ENCODE measurements at places on chromosomes 3 and 15.

DNA sequence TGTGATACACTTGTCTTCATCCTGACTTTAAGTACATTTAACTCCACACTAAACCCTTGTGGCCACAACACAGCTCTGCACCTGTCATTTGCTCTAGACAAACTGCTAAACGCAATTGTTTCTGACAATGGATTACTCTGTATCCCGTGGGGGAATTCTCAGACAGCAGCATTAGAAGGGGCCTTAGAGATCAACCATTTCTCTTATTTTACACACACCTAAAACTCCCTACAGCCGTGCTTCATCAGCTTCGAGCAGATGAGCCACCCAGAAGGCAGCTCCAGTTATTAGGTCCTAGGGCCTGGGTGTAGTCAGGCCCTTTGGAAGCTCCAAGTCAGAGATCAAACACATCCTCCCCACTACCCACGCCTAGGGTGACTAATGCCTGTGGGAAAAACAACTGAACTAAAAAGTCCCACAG, 1.3 kb upstream of the IL12A start:
- no peak for DNase-seq

- DNase-seq = no peak
Measured at GRCh38 chr3:161796780-161797179, 300.2 kb downstream of the OTOL1 start.

GRCh38 chr3:39385456-39386090, 2.4 kb downstream of the SLC25A38 start:
- DNase-seq = no peak

DNA sequence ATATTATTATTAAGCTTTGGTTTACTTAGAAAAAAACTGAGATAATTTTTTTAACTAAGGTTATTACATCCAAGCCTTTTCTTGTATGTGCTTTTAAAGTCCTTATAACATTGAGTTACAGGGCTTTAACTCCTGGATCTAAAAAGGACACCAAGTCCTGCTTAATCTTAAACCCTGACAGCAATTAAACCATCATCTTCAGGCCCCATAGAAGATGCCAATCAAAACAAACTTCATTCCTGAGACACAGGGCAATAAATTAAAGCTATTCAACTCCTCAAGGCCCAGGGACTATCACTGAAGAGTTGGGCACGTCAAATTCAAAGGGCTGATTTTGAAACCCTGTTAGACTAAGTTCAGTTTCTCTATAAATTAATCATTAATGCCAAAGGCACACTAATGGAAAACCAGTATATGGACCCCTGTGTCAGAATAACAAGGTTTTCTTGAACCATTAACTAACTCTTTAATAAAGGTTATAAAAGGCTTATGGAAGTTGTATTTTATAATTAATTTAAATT, 1152.6 kb downstream of the NSUN3 start:
- no peak for DNase-seq

DNA sequence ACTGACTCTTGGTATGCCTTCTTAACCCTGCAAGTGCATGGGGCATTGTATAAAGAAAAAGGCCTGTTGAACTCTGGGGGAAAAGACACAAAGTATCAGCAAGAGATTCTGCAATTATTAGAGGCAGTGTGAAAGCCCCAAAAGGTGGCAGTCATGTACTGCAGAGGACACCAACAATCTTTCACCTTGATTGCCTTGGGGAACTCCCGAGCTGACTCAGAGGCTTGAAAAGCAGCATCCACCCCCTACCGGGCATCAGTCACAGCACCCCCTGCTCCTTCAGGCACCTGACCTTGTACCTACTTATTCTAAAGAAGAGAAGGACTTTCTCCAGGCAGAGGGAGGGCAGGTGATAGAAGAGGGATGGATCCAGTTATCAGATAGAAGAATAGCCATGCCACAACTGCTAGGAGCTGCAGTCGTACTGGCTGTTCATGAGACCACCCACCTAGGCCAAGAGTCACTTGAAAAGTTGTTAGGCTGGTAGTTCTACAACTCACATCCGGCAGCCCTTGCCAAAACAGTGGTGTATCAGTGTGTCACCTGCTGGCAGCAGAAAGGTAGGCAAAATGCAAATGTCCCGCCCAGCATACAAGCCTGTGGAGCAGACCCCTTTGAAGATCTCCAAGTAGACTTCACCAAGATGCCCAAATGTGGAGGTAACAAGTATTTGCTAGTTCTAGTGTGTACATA, 241.6 kb upstream of the CNTN6 start:
- DNase-seq = no peak

DNA sequence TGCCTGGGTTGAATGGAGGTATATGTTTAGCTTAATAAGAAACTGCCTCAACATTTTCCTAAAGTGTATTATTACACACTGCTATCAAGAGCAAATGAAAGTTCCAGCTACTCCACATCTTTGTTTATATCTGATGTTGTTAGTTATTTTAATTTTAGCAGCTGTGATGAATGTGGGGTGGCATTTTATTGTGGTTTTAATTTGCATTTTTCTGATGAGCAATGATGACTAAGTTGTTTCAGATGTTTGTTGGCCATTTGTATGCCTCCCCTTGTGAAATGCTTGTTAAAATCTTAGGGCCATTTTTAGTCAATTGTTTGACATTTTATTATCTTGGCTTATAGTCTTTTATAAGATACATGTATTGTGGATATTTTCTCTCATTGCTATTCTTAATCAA, 260.4 kb upstream of the SLCO3A1 start:
- DNase-seq = no peak

GRCh38 chr3:123340336-123340735, 108.6 kb downstream of the ADCY5 start:
- DNase-seq = no peak

- no peak for DNase-seq
Measured at GRCh38 chr3:43207628-43208085, 78.7 kb upstream of the SNRK start.

DNA sequence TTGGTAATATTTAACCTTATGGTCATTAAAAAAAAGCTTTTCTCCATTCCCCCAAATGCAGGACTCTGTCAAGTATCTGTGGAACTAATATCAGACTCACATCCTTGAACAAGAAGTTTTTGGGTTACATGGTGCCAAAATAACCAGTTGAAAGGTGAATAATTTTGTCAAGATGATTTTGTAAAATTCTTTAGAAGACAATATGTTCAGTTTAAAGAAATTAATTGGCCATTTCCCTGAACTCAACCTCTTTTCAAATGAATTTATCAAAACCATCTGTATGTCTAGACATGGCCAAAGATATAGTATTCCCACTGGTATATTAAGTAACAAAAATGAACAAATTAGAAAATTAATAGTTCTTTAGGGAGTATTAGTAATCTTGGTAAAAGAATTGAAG, 280.5 kb downstream of the MBNL1 start:
- no peak for DNase-seq

DNA sequence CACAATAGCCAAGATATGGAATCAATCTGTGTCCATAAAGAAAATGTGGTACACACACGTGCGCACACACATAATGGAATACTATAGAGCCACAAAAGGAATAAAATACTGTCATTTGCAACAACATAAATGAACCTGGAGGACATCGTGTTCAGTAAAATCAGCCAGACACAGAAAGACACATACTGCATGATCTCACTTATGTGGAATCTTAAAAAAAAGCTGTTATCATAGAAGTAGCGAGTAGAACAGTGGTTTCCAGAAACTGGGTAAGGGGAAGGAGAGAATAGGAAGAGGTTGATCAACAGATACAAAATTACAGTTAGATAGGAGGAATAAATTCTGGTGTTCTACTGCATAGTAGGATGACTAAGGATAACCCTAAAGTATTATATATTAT, 11.1 kb downstream of the ATOSA start:
- DNase-seq = no peak

DNA sequence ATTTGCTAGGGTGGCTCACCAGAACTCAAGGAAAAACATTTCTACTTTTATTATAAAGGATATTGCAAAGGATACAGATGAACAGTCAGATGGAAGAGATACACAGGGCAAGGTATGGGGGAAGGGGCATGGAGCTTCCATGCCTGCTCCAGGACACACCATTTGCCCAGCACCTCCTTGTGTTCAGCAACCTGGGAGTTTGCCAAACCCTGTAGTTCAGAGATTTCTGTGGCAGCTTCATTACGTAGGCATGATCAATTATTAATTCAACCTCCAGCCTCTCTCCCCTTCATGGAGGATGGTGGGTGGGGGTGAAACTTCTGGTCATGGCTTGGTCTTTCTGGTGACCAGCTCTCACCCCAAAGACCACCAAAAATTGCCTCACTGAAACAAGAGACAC, 353.9 kb upstream of the THBS1 start:
- DNase-seq = no peak

- DNase-seq = no peak
Measured at GRCh38 chr15:100166313-100166712, 175.5 kb downstream of the ADAMTS17 start.

DNA sequence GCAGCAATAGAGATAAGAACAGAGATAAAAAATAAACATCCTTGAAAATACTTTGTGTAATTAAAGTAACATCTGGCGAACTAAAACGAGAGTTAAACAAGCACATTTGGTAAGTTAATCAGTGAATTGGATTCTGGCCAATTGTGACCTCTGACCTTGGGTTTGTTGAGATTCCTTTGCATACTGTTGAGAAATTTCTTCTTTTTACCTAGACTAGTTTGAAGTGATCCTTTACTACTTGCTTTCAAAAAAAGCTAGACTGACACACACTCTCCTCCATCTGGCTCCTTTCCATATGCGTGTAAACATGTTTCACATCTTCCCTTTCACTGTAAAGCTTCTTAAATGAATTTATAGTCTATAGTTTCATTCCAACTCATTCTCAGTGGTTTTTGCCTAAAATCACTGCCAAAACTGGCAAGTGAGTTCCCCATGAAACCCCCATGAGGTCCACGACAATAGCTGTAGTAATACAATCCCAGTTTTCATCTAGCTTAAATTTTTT, 17.3 kb upstream of the GBE1 start:
- no peak for DNase-seq

DNA sequence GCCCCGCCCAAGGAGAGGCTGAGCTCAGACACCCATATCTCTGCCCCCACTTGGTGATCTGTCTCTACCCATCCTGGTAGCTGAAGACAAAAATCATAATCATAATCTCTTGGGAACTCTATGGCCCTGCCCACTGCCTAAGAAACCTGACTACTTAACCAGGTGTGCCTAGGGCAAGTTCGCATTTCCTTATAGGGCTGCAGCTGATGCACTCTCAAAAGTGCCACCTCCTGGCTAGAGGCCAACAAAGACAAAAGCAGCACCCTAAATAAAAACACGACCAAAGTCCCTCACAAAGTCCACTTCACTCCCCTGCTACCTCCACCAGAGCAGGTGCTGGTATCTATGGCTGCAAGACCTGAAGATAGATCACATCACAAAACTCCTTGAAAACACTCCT, 250.4 kb upstream of the SLITRK3 start:
- DNase-seq = no peak

- no peak for DNase-seq
Measured at GRCh38 chr3:101230618-101231017, 89.8 kb downstream of the IMPG2 start.

- no peak for DNase-seq
Measured at GRCh38 chr3:161031134-161031533, 74.0 kb downstream of the B3GALNT1 start.

GRCh38 chr15:75107516-75107907, 84.1 kb downstream of the PPCDC start:
- DNase-seq = no peak

DNA sequence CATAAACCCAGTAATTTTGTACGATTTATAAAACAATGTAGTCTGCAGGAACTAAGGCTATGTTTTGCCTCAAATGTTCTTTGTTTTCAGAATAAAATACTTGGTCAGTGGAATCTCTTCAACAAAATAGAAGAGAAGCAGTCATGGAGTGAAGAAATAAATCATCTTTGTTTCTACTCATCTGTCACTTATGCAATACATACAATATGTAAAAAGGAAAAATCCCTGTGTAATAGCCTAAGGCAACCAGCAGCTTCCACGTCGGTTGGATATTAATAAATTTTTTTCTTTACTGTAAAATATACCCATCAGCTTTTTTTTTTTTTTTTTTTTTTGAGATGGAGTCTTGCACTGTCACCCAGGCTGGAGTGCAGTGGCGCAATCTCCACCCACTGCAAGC, 5.2 kb upstream of the WDR5B start:
- DNase-seq = no peak

- DNase-seq = no peak
Measured at GRCh38 chr3:192422997-192423342, 304.4 kb downstream of the FGF12 start.

GRCh38 chr3:52204337-52205073, 6.5 kb downstream of the ALAS1 start:
- DNase-seq = no peak

GRCh38 chr3:38366082-38366481, 19.5 kb downstream of the XYLB start:
- DNase-seq = no peak

GRCh38 chr3:100455841-100456550, 36.4 kb upstream of the TMEM45A start:
- no peak for DNase-seq

GRCh38 chr3:2735392-2735894, 374.7 kb downstream of the IL5RA start:
- no peak for DNase-seq

GRCh38 chr15:25641361-25641760, 202.5 kb upstream of the UBE3A start:
- DNase-seq = no peak

- no peak for DNase-seq
Measured at GRCh38 chr15:70512772-70513362, 250.5 kb downstream of the UACA start.

DNA sequence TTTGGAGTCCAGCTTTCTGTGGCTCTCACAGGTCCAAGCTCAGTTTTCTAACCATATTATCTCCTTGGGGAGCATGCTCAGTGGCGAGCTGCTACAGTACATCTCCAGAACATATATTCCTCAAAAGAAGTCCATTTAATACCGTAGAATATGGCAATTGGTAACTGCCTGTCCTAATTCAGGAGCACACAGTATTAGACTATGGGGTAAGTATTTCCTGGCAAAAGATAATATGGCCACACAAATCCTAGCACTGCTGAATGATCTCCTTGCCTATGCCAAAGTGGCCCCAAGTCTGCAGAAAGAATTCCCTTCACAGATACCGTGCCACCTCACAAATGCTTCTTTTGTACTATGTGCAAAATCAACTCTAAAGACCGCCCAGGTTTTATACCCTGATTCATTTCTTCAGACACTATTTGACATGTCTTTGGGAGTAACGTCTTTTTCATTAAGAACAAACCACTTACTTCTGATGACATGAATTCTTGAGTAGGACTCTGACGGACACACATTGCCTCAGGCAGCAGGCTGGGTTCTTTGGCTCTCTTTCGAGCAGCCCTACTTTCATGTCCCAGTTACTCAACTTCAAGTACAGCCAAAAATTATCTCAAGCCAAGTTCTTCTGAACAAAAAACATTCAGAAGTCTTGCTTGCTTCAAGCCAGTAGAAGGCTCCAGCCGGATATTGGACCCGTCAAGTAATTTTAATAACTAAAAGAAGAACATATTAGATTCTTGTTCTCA, 368.3 kb upstream of the DCBLD2 start:
- DNase-seq = no peak

GRCh38 chr3:6739288-6739687, 121.6 kb upstream of the GRM7 start:
- no peak for DNase-seq

GRCh38 chr3:113084777-113085176, 94.0 kb downstream of the GTPBP8 start:
- DNase-seq = no peak

Data from dorsolateral prefrontal cortex (tissue), 122 donors.